T47D (cell line): ENCODE measurements at places on chromosomes 5 and 9.
A peak's percentile ranks its signal among the peaks of the same experiment; 100 is the strongest.

- no peak for DNase-seq
Measured at GRCh38 chr5:147340941-147341340, 106.1 kb downstream of the STK32A start.

- no peak for DNase-seq
Measured at GRCh38 chr5:102625928-102626327, 127.1 kb upstream of the SLCO6A1 start.

- no peak for DNase-seq
Measured at GRCh38 chr9:107025260-107026035, 162.5 kb downstream of the ZNF462 start.

- DNase-seq, result no peak
Measured at GRCh38 chr5:17365811-17366138, 132.3 kb upstream of the TAF11L2 start.

DNA sequence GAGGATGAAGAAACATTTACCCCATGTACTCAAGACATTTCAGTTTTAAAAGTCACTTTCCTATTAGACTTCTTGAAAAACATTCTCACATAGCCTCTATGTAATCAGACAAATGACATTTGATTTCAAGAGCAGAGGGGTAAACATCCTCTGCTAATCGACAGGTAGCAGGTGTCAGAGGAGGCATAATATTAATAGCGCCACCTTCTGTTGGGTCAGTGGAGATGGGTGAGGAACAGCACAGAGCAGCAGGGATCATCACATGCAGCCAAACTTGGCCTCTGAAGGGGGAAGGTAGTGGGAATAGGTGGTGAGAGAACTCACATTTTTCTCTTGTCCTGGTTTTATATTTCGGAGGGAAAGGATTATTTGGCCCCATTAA lies 3.3 kb upstream of the LSM11 start:
- peak; percentile 66 for DNase-seq

DNA sequence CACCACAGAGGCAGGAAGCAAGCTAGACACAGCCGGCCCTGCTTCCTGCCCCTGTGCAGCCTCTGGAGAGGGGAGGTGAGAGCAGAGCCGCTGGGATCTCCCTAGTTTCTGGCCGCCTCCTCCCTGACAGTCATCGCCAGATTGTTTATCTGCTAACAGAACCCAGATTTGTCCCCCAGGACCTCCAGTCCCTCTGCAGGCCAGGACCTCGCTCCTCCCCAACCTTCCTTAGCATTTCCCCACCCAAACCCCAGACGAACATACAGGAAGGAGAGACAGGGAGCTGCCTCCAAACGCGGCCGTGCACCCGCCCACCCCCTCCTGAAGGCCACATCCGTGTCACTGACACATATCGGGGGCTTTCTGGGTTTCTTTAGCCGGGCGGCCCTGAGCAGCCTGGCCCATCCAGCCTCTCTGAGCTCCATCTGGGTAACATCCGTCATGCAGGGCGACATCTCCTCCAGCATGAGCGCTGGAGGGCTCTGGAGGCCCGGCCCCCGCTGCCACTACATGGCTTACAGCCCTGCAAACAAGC lies 47.5 kb downstream of the DBH start:
- DNase-seq, result no peak

GRCh38 chr5:176846335-176847140 lies 36.2 kb downstream of the UNC5A start:
- DNase-seq, result no peak

DNA sequence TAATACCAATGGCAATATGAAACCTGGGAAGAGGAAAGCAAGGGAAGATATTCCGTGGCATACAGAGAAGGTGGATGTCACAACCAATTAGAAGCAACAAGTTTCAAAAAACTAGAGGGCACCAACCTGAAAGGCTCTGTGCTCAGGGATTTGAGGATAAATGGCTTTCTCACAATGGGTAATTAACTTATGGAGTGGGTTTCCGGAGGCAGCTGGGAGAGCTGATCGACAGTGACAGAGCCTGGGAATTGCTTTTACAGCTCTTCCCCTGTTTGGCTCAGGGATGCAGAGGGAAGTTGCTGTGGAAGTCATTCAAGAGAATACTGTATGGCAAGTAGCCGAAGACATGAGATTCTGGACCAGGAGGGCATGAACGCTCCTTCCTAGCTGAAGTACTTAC lies 237.0 kb downstream of the KIF4B start:
- no peak for DNase-seq

DNA sequence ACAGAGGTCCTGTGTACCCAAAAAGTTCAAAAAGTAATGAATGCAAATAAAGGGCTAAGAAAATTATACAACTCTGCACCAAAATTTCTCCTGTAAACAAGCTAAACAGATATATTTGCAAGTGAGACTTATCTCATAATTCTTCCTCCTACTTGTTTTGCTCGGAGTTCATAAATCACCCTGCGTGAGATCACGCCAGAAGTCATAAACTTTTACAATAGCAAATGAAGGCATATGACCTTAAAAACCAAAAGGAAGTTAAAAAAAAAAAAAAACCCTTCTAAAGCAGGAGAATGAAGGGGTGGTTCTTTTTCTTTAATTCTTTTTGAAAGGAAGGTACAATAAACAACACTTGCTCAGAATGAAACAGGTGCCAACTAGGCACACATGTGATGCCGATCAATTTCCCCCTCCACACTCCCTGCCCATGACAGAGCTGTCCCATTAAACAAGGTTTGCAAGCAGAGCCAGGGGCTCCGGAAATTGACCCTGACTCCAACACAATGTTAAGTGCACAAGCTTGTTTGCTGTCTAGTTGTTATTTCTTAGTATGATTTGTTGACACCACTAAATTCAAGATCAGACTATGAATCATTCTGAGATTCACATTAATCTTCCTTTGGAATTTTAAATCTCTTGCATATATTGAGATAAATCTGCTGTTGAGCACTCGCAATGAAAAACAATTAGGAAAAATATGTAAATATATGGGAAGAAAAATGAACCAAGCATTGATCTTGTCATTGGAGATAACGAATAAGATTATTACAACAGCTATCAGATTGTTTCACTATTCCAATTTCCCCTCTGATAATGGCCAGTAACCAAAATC lies 46.3 kb downstream of the DROSHA start:
- DNase-seq, result no peak

DNA sequence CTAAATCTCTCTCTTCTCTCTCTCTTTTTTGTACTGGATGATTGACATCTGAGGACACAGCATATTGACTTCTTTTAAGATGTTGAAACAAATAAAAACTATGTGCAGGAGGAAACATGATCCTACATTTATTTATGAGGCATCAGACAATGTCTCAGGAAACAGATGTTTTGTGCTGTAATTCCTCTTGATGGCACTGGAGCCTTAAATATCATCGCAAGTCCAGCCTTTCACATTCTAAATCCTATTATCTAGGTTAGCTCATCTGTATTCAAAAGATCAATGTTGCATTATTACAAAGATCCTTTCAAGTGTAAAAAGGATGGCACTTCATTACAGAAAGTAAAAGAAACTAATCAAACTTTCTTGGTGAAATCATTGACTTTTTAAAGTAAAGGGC lies 63.9 kb downstream of the MAT2B start:
- DNase-seq, result no peak

- DNase-seq, result peak; percentile 12
Measured at GRCh38 chr5:15463231-15463980, 36.6 kb upstream of the FBXL7 start.

DNA sequence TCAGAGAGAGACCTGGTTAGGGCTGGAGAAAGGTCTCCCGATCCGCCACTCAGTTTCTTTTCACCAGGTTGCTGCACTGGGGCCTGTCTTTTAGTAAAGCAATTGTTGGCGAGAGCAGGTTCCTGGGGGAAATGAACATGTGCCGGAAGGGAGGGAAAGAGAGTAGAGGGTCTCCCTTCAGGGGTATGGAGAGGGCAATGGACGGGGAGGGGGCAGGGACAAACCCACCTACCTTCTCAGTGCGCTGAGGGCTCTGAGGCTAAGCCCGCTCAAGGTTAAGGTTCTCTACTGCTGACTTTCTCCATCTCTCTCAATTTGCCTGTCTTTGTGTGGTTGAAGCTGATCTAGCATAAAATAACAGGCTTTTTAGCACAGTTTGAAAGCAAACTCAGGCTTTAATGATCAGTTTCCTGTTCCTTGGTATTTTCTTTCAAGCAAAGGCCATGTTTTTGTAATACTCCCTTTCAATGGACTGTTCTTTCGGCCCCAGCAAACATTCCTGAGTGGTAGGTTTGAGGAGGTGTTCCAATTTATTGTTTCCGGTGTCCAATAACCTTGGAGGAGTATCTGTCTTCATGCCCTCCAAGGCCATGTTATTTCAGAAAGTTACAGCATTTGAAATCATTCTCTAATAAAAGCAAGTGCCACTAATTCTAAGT lies 25.5 kb upstream of the TRAF1 start:
- no peak for DNase-seq

DNA sequence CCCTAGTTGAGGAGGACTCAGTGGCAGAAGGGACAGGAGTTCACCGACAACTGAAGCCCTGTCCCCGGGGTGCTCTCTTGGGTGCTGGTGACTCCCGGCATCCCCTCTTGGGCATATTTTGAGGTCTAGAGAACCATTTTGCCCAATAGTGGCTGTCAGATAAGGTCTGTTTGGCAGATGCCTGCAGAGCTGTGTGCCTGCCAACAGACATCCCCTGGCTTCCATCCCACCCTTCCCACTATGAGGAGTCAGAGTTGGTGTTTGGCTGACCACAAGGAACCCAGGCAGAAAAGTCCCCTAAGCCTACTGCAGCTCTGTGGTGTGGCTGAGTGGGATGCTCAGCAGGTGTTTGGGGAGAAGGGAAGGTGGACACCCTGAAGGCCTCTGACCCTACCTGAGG lies 207.0 kb downstream of the AUH start:
- DNase-seq, result no peak

DNA sequence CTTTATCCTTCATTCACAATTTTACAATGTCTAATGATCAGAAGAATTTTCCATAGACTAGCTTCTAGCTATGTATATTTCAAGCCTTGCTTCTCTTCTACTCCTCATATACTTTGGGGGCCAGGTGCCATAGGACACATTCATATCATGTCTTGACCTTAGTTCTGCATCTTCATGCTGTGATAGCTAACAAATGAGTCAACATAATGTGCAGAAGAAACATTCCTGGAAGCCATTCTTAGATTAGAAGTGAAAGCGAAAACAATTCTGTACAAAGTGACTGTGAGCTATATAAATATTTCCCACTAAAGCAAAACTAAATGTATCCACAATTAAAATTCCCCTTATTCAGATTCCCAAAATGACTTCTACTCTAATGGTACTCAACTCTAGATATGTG lies 320.2 kb upstream of the NREP start:
- DNase-seq, result no peak

DNA sequence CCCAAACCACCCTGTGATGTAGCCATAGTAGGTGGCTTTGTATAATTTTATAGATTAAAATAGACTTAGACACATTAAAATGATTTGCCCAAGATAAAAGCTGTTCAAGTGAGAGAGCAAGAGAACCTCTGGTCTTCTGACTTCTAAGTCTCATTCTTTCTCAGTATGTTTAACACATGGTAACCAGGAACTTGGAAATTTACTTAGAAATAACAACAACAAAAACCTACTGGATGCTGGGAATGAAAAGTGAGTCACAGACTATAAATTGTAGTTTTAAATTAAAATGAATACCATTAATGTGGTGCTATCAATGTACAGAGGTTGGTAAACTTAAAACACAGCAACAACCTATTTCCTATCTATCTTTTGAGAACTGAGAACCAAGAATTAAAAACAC lies 30.4 kb downstream of the HMGCR start:
- no peak for DNase-seq

- no peak for DNase-seq
Measured at GRCh38 chr5:160347448-160347847, 23.0 kb downstream of the C1QTNF2 start.

- no peak for DNase-seq
Measured at GRCh38 chr9:116482740-116483139, 204.4 kb upstream of the TRIM32 start.

- DNase-seq, result no peak
Measured at GRCh38 chr9:127835991-127836516, 18.4 kb downstream of the ENG start.

GRCh38 chr5:7801891-7802614 lies 48.9 kb downstream of the CFAP90 start:
- DNase-seq, result no peak

DNA sequence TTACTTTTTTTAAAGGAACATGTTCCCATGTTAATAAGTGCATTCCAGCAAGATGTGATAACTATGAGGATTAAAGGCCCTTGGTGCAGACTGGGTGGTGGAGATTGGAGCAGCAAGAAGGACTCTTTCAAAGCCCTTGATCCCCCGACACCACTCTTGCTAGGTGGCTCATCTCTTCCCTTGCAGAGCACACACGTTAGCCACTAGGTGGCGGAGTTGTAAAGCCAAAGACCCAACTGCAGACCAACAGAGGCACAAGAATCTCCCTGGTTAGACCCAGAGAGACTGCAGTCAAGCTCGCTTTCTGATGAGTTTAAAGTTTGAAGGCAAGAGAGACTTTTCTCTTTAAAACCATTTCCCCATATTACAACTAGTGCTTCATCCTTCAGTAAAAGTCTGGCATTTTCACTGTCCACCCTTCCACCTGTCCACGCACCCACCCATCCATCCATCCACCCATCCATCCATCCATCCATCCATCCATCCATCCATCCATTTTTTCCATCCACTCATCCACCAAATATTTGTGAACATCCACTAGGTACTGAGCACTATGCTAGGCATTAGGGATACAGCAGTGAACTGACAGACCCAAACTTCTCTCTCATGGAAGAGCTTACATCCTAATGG lies 226.9 kb downstream of the MSX2 start:
- peak; percentile 80 for DNase-seq

DNA sequence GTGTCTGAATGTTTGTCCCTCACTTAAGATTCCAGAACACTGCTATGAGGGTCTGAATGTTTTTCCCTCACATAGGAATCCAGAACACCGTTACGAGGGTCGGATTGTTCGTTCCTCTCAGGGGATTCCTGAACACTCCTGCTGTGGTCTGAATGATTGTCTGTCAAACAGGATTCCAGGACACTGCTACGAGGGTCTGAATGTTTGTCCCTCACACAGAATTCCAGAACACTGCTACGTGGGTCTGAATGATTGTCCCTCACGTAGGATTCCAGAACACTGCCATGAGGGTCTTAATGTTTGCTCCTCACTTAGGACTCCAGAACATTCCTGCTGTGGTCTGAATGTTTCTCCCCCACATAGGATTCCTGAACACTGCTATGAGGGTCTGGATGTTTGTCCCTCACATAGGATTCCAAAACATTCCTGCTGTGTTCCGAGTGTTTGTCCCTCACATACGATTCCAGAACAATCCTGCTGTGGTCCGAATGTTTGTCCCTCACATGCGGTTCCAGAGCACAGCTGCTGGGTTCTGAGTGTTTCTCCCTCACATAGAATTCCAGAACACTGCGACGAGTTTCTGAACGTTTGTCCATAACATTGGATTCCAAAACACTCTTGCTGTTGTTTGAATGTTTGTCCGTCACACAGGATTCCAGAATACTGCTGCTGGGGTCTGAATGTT lies 199.5 kb downstream of the FOXD4L6 start:
- DNase-seq, result no peak

- no peak for DNase-seq
Measured at GRCh38 chr5:179161901-179162300, 101.7 kb downstream of the ZNF354C start.
